ENCODE measurements at places on chromosomes 11 and 22. TPM values are rescaled to one million over a fixed set of nuclear protein-coding genes. Genes with fewer than 3 reads are reported as not detected.

- DNase-seq: no peak
These were observed 10.4 kb upstream of the GRK2 start for GRCh38 chr11:67255864-67256263.

- DNase-seq: no peak
These were observed 557.9 kb upstream of the ANO5 start for GRCh38 chr11:21634956-21635355.

OOSP3 gene
- not detected for total RNA-seq

PTH gene
- total RNA-seq: not detected

Measured in GM23248 (cell line).